ENCODE measurements at places on chromosomes 16 and 17. TPM values are rescaled to one million over a fixed set of nuclear protein-coding genes. Genes with fewer than 3 reads are reported as not detected.

GRCh38 chr16:30558789-30559377 lies 709 bp upstream of the ZNF764 start:
- no peak for DNase-seq

DNA sequence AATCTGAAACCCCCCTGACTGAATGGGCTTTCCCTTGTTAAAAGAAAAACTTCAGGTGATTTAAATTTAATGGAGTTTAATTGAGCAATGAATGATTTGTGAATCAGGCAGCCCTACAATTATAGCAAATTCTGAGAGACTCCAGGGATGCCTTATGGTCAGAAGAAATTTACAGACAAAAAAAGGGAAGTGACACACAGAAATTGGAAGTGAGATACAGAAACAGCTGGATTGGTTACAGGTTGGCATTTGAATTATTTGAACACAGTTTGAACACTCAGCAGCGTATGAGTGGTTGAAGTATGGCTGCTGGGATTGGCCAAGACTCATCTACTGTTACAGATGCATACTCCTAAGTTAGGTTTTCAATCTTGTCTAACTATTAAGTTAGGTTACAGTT lies 19.0 kb upstream of the CPHXL start:
- no peak for DNase-seq

The NPIPB6 gene
- 4.1 TPM for total RNA-seq

The CENPX gene
- 19.1 TPM for total RNA-seq

The ELMO3 gene
- total RNA-seq, result 2.7 TPM

The NPTX1 gene
- 1.4 TPM for total RNA-seq

The PLXDC1 gene
- 12.7 TPM for total RNA-seq

All from urinary bladder (tissue), 4 donors.